ENCODE measurements at places on chromosomes 13 and 19.

- DNase-seq = no peak
These were observed 519.5 kb downstream of the SUCLA2 start for GRCh38 chr13:47481536-47481935.

- DNase-seq = no peak
These were observed 5.5 kb upstream of the PTBP1 start for GRCh38 chr19:791567-792305.

DNA sequence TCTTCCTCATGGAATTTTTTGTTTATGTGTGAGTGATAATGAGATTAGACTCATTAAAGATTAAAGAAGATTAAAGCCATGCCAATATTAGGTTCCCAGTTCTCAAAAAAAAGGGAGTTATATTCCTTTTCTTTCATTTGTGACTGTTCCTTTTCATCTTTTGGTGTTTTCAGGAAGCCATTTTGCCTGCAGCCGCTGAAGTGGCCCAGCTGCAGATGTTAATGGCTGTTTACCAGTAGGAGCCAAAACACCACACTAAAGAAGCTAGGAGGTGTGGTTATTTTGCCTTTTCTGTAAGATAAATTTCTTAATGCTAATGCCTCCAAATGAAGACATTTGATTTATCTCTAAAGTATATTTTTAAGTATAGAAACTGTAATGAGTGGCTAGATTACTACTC is 36.3 kb downstream of the ITGBL1 start:
- DNase-seq = no peak

- DNase-seq = no peak
These were observed 54.1 kb downstream of the GJA3 start for GRCh38 chr13:20106742-20107141.

GRCh38 chr13:40776681-40777165 is 5.7 kb upstream of the MRPS31 start:
- peak; percentile 89 for DNase-seq

All from MV-4-11 (cell line).